Mammary microvascular endothelial cell (primary cell): ENCODE measurements at places on chromosomes 2 and 18. TPM values are rescaled to one million over a fixed set of nuclear protein-coding genes. Genes with fewer than 3 reads are reported as not detected.

Gene MC4R
- total RNA-seq = not detected in 2 replicates

Gene SLC35F6
- total RNA-seq = 46.9 and 49.4 TPM in 2 replicates

Gene RALB
- total RNA-seq = 72.7 and 77.7 TPM in 2 replicates

Gene BOLL
- total RNA-seq = not detected in 2 replicates

Gene LIPG
- total RNA-seq = 87.9 and 106 TPM in 2 replicates

Gene PLGLB1
- total RNA-seq = 0.07 and 0.20 TPM in 2 replicates

Gene IGFBP2
- 248 and 250 TPM in 2 replicates for total RNA-seq

Gene RGPD3
- 0.10 and 0.13 TPM in 2 replicates for total RNA-seq

Gene LRRTM4
- total RNA-seq = not detected in 2 replicates

Gene FLACC1
- total RNA-seq = 0.44 TPM in 1 of 2 replicates, not detected in the other

Gene UCN
- not detected in 2 replicates for total RNA-seq

Gene RAMP1
- total RNA-seq = not detected in 2 replicates

Gene DES
- not detected in 2 replicates for total RNA-seq

Gene VAMP8
- total RNA-seq = 2.5 and 2.9 TPM in 2 replicates

Gene ACTG2
- total RNA-seq = 0.25 TPM in 1 of 2 replicates, not detected in the other

Gene SCN7A
- total RNA-seq = not detected in 2 replicates

Gene C2orf15
- total RNA-seq = not detected in 2 replicates

Gene RAB3GAP1
- 35.3 and 40.5 TPM in 2 replicates for total RNA-seq

Gene UGT1A5
- total RNA-seq = not detected in 2 replicates

Gene GPR75
- total RNA-seq = 0.27 and 0.94 TPM in 2 replicates

Gene ACKR3
- 0.93 and 2.4 TPM in 2 replicates for total RNA-seq

Gene BCL11A
- total RNA-seq = 0.13 and 0.30 TPM in 2 replicates

Gene TFPI
- 145 and 152 TPM in 2 replicates for total RNA-seq

Gene AFF3
- 0.49 and 0.80 TPM in 2 replicates for total RNA-seq

Gene MROH2A
- not detected in 2 replicates for total RNA-seq

Gene UGT1A7
- not detected in 2 replicates for total RNA-seq

Gene ALPP
- not detected in 2 replicates for total RNA-seq
